ENCODE measurements at places on chromosomes 2 and 18.

DNA sequence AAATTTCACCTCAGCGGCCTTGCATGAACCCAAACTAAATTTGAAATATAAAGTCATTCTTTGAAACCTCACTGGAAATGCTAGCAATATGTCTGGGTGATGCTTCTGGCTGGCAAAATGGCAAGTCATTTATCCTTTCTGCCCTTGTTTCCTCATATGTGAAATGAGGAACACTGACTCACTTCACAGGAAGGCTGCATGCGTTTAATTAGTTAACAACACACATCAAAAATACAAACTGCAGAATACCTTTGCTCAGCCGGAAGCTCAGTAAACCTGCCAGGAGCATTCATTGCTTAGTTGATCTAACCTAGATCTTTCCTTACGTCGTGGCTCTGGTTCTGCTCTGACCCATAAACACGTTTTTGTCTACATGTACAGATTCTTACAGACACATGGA lies 214.2 kb upstream of the ACVR2A start:
- no peak for DNase-seq

GRCh38 chr2:168565512-168565911 lies 109.4 kb downstream of the CERS6 start:
- DNase-seq, result no peak

DNA sequence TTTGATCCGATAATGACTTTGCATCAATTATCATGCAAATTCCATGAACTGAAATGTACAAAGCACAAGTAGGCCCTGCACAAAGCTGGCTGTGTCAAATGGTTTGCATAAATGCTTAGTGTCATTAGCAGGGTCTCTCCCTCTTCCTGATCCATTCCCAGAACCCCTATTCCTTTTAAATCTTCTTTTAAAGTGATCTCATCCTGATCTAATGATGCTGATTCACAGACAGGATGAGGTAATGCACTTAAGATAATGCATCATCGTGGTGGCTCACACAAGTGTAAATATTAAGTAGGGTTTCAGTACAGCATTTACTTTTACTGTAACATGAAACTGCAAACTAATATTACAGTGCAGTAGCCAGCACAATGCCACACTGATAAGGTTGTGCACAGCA lies 304.8 kb upstream of the SOX11 start:
- DNase-seq, result no peak

- DNase-seq, result peak; percentile 82
Observed at GRCh38 chr18:2654928-2655177, 673 bp upstream of the SMCHD1 start.

- DNase-seq, result no peak
Observed at GRCh38 chr2:168521053-168521741, 65.1 kb downstream of the CERS6 start.

- no peak for DNase-seq
Observed at GRCh38 chr18:73756256-73757091, 391.2 kb downstream of the FBXO15 start.

- DNase-seq, result no peak
Observed at GRCh38 chr2:172084395-172084644, 987 bp upstream of the DLX1 start.

DNA sequence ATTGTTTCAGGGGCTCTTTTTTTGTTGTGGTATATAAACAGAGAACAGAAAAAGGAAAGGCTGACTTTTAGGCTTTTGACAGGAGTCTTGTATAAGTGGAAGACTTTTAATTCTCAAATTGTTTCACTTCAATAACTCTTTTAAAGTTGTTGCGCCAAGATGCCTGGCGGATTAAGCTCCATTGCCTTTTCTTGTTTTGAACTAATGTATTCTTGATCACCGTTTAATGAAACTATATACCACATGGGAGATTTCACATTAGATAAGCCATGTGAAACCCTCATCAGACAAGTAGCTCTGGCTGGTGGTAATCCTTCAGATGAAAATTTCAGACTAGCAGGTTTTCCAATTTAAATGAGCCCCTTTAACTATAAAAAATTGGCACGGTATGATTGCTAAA lies 257.4 kb downstream of the CCDC178 start:
- DNase-seq, result no peak

DNA sequence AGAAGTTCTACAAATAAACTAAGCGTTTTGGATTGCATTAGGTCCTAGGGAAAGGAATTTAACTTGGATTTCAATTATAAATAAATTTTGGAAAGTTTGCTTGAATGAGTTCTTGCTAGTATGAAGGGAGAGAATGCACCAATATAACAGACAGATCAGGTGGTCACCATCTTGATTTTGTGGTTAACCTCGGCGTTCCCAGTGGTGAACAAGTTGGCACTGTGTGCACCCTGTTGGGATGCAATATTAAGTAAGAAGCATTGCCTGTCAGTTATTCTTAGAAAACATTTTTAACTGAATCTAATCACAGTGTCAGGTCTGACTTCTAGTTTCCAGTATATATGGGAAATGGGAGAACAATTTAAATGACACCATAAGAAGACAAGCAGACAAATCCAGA lies 673.4 kb downstream of the SLC4A3 start:
- DNase-seq, result no peak

- no peak for DNase-seq
Observed at GRCh38 chr2:144323946-144324345, 196.0 kb downstream of the ZEB2 start.

DNA sequence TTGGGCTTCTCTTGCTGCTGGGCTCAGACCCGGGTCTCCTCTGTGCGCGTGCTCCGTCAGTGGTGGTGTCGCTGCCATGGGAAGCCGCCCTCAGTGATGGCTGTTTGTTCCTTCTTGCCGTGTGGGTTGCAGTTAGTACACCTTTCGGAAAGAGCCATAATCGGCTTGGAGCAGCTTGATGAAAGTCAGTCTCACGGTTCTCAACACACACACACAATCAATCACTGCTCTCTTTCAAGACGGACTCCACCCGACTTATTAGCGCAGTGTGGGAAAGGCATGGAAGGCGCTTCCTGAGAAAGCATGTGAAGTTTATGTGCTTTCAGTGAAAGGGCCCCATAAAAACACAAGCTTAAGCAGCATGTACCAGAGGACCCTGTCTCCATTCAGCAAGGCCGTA lies 64.1 kb downstream of the SOX11 start:
- DNase-seq, result no peak

DNA sequence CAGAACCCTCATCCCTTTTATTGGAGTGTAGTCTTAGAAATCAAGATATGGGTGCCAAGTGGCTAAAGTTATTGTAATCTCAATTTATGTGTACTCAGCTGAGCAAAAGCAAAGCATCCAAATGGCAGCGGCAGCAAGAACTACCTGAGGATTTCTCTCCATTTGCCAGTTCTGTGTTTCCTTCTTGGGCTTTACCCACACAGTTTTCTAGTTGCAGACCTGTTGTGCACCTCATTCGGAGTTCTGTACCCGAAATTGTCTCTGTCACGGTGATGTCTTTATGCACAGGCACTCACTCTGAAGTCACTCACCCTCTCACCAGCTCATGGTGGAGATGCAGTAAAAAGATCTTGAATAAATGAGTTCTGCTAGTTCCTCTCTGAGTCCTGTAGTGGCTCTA lies 43.6 kb downstream of the INPP4A start:
- DNase-seq, result no peak

DNA sequence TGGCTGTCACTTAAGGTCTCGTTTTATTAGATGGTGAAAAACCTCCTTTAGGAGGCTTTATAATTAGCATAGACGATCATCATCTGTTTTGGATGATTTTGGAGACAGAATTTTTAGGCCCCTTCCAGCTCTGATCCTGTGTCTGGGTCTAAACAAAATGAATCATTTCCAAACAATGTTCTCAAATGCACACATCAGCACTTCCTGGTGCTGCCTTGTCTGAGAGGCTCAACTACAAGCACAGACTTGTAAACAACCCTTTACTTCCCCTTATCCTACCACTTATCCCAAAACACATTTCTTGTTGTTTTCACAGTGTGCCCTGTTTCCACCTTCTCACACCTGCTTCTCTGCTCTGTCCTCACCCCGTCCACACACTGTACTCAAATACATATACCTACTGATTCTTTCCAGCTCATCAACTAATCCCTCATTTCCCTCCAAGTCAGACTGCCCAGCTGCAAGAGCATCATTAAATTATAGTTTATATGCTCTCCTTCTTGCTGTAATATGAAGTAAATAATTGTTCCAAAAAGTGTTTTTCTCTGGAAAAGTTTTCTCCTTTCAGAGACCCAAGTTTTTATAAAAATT lies 71.2 kb upstream of the COL3A1 start:
- no peak for DNase-seq

DNA sequence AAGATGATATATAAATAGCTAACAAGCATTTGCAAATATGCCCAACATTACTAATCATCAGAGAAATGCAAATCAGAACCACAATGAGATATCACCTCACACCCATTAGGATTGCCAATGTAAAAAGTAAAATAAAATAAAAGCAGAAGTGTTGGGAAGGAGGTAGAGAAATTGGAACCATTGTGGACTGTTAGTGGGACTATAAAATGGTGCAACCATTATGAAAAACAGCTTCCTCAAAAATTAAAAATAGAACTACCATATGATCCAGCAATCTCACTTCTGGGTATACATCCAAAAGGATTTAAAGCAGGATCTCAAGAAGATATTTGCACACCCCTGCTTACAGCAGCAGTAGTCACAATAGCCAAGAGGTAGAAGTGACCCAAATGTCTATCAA lies 99.8 kb upstream of the DAPL1 start:
- DNase-seq, result no peak

- DNase-seq, result no peak
Observed at GRCh38 chr2:230748087-230748486, 35.4 kb downstream of the CAB39 start.

DNA sequence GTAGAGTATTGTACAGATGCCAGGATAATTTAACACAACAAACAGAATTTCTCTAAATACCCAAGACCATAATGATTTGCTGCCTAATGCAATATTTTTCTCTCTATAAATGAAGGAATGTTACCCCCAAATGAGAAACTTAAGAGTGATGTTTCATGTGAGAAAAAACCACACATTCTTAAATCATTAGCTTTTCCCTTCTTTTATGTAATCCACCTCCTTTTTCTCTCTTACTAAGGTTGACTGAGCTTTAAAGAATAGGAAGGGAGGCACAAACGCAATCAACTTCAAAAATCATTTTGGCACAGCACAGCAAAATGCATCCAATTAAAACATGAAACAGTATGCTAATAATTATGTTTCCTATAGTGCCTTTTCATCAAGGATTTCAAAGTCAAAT lies 698.1 kb upstream of the CDH2 start:
- DNase-seq, result no peak

Measured in CD4-positive, alpha-beta memory T cell (primary cell).